Daoy (cell line): ENCODE measurements at places on chromosomes 11 and 22. TPM values are rescaled to one million over a fixed set of nuclear protein-coding genes. Genes with fewer than 3 reads are reported as not detected.
A peak's percentile ranks its signal among the peaks of the same experiment; 100 is the strongest.

GRCh38 chr11:118276422-118276821, 12.3 kb upstream of the MPZL2 start:
- no peak for DNase-seq

- DNase-seq: peak; percentile 50
These were observed 2.6 kb downstream of the CD44 start for GRCh38 chr11:35141571-35141971.

NXPE1 gene
- total RNA-seq: not detected in 2 replicates

DNA sequence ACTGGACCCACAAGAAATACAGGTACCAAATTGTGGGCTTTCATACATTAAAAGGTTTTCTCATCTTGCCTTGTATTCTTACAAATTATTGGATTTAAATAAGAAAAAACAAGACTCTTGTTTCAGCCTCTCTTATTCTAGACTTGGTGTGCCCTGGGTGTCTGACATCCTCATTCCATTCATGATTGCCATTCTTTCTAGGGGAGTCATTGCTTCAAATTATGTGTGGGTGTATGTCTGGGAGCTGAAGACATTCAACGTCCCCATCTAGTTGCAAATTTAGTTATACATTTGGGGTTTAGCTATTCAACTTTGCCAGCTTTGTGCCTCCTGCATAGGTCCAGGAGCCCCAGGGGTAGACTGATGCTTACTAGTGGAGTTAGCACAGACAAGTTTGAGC, 18.1 kb downstream of the MAML2 start:
- peak; percentile 70 for DNase-seq

- DNase-seq: no peak
These were observed 538.9 kb upstream of the ANO5 start for GRCh38 chr11:21653951-21654421.

DNA sequence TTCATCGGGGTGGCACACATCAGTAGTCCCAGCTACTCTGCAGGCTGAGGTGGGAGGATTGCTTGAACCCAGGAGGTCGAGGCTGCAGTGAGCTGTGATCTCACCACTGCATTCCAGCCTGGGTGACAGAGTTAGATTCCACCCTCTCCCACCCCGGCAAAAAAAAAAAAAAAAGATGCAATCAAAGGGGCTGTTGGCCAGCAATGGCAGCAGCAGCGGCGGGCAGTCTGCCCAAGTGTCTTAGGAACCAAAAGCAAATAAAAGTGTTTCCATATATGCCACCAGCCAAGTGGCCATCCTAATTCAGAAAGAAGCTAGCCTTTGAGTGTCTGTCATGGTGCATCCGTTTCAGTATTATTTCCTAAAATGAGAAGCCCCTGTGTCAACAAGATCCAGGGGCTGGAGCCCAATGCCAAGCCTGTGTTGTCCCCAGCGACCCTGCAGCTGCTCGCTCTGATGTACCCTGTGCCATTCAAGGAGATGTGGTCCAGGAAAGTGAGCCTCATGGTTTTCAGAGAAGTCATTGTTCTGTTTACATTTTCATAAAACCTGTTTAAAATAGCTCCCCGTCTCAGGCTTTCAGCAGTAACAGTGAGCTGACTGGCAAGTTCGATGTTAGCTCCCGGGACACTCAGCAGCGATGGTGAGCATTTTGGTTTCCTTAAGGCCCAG, 12.5 kb downstream of the CDPF1 start:
- no peak for DNase-seq

- no peak for DNase-seq
These were observed 466.5 kb downstream of the FAM181B start for GRCh38 chr11:82267186-82267585.

GRCh38 chr11:38315151-38315550, 1717.1 kb upstream of the RAG2 start:
- DNase-seq: no peak

GRCh38 chr11:130535520-130535919, 87.1 kb downstream of the ADAMTS15 start:
- no peak for DNase-seq

HOATZ gene
- not detected in 2 replicates for total RNA-seq

DNA sequence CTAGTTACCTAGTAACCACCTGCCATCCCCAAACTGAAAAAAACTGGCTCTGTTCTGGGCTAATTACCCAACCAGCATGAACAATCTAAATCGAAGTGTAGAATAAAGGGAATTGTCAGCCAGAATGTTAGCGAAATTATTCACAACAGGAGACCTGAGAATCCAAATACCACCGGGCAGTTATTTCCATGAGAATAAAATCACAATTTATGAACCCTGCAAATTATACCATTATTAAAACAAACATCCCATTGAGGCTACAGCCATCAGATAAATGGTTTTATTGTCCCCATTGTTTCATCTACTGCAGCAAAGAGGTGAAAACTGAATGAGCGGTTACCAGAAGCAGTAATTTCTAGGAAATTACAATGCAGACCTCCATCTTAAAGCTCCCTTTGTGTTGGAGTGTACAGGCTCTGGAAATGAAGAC, 21.7 kb downstream of the FAM168A start:
- no peak for DNase-seq

GRCh38 chr22:35032571-35032970, 33.4 kb upstream of the ISX start:
- no peak for DNase-seq

DNA sequence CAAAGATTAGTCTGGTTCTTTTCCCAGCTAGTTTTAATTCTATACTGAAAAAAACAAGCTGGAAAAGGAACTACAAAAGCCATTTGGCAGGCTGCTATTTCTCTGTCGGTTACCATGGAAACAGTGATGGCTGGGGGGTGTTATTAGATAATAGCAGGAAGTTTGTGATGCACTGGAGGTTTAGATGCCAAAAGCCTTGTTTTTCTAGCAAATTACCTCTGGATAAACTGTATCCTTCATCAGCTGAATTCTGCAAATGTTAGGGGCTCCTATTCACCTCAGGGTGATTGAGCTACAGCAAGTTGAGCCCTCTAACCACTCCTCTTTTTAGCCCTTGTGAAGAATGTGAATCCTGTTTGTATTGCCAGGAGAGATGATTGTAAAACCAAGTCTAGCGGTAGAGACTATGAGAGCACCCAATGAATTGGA, 25.2 kb downstream of the ALKBH3 start:
- DNase-seq: no peak

- no peak for DNase-seq
These were observed 59.5 kb downstream of the DHCR7 start for GRCh38 chr11:71388637-71389235.

DNA sequence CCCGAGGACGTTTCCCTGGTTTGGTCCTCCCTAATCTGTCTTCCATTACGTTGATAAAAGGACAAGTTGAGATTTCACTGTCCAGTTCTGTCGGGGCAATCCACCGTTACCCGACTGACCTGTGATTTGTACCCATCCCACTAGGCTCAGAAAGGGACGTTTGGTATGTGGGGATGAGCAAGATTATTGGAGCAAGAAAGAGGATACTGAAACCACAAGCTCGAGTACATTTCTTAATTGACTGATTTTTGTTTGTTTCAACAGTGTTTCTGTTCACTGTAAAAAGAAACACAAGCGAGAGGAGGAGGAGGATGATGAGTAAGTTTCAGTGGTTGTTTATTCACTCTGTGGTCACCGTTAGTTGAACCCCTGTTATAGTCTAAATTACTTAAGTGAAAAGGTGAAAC, 969 bp downstream of the CCDC117 start:
- no peak for DNase-seq

TTC9C gene
- 36.7 and 51.0 TPM in 2 replicates for total RNA-seq

DNA sequence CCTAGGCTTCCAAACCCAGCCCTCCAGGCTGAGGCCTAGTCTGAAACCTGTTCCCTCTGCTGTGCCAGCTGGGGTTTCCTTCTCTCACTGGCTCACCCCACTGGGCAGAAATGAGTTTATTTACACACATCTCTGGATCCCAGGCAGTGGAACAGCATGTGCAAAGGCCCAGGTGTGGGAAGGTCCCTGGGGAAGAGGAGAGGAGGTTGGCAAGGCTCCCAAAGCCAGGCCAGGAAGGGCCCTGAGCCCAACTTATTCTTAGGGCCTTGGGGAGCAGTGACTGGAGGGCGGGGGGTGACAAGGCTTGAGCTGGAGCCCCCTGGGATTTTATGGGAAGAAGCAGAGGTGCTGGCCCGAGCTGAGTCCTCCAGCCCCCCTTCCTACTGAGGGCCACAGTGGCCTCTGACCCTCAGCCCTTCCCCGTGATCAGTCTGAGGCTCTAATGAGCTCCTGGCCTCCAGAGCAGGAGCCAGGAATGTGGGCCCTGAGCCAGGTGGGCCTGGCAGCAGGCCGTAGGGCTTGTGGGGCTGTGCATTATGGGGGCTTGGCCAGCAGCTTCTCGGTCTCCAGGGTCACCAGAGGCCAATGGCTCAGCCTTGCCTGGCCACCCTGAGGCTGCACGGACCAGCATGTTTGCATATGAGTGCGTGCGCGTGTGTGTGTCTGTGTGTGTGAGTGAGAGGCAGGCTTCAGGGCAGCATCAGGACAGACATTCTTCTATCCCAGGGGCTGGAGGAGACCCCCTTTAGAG, 2.9 kb downstream of the MYO7A start:
- DNase-seq: no peak

DNA sequence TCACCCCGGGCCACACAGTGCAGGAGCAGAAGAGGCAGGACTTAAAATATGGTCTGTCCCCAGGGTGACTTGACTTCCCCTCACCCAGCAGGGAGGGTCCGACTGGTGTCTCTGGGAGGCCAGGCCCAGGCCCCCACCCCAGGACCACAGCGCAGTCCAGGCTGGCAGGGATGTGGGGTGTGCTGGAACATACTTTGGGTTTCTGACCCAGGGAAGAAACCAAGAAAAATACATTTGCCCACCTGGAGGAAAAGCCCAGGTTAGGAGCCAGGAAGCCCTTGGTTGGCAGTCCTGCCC, 5.2 kb downstream of the C1QTNF6 start:
- DNase-seq: no peak

DNA sequence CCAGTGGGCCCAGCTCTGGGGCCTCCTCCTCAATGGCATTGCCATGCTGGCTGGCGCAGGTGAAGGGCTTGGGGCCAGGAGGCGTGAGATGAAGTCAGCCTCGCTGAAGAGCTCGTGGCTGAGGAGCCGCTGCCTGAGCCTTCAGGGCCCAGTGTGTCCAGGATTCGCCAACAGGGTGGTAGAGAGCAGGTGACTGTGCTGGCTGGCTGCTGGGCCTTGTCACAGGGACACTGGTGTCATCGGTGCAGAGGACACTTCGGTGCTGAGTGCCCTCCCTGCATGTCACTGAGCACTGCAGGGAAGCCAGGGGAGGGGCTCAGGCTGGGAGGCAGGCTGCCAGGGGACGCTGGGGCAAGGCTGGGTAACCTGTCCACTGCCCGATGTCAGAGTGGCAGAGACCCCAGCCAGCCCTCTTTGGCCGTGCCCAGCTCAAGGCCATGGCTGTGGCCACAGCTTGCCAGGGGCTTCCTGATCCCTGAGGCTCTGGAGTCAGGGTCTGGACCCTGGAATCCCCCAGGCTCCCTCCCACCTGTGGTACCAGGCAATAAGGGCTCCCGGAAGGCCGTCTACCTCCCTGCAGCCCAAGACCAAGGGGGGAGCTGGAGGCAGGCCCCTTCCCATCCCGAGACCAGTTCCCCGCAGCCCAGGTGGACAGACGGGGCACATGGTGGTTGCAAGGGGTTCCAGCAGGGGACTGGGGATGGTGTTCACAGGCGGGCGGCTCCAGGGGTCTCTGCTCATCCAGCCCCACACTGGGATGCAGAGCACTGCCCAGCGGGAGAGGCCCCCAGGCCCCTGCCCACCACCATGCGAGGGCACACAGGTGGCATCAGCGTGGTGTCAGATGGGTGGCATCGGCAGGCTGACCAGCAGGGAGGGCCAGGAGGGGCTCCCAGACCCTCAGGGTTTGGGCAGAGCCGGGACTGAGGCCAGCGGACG, 63.9 kb downstream of the ARFGAP3 start:
- no peak for DNase-seq

- DNase-seq: no peak
These were observed 101.5 kb downstream of the TSPAN18 start for GRCh38 chr11:44828296-44828695.

TYR gene
- total RNA-seq: not detected in 2 replicates

CHRM1 gene
- total RNA-seq: not detected in 2 replicates

TUG1 gene
- total RNA-seq: 35.0 and 37.0 TPM in 2 replicates

DNA sequence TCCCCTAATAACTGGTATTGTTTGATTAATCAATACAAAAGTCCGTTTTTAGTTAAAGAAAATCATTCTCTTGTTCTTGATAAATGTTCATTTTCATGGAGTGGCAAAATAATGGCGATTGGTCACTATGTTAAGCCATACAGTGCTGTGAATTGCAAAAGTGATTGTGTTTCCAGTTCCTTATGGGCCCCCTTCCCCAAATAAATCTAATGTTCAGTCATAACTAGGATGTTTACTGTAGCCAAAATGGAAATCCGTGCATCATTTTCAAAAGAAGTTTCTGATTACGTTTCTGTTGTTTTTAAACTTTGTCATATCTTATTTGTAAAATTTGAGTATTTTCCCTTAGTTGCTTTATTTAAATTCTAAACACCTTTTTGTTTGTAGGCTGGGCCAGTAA, 845 bp downstream of the RBM7 start:
- no peak for DNase-seq

DNA sequence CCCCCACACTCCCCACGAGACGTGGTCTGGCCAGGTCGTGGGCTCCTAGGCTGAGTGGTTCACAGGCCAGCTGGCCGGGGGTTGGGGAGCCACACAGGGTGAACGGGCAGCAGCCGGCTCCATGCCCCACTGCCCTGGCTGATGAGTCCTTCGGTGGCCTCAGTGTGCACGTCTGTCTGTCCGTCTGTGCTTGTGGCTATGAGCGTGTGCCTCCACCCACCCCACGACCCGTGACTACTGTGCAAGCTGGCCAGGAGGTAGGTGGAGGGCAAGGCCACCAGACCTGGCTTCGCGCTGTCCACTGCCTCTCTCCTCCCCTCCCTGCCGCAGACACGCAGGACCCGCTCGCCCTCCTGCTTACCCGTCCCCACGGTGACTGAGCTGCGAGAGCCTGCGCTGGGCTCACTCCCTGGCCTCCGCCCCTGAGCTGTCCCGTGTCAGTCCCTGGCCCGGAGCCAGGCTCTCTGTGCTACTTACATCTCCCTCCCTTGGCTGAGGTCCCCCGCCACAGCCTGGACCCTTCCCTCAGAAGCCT, 14.1 kb downstream of the CSDC2 start:
- DNase-seq: no peak

GRCh38 chr11:117230286-117230961, 1.4 kb downstream of the PCSK7 start:
- no peak for DNase-seq

GRCh38 chr22:26197425-26197824, 28.2 kb downstream of the SEZ6L start:
- DNase-seq: no peak
